A549 (cell line): ENCODE measurements at places on chromosomes 7 and 10.

- no peak for DNase-seq
Measured at GRCh38 chr10:94133239-94133638, 139.5 kb downstream of the PLCE1 start.

- DNase-seq = no peak
Measured at GRCh38 chr10:104804880-104805279, 163.8 kb downstream of the SORCS3 start.

GRCh38 chr10:28533186-28533564 is 257 bp downstream of the WAC start:
- DNase-seq = no peak

DNA sequence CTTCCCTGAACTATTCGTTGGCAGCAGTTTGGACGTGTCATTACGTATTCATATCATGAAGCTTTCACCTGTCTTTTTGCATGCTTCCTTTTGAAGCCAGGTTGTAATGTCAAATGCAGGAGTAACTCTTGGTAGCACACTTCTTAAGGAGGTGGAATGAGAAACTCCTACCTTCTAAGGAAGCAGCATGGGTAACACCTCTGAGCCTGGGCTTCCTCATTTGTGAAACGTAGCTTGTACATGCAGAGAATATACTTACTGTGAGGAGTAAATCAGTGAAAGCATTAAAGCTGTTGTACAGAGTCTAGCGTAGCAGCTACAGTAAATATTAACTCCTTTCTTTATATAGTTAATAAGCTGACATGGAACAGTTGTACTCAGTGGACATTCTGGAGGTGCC is 21.1 kb downstream of the CUL1 start:
- DNase-seq = no peak

DNA sequence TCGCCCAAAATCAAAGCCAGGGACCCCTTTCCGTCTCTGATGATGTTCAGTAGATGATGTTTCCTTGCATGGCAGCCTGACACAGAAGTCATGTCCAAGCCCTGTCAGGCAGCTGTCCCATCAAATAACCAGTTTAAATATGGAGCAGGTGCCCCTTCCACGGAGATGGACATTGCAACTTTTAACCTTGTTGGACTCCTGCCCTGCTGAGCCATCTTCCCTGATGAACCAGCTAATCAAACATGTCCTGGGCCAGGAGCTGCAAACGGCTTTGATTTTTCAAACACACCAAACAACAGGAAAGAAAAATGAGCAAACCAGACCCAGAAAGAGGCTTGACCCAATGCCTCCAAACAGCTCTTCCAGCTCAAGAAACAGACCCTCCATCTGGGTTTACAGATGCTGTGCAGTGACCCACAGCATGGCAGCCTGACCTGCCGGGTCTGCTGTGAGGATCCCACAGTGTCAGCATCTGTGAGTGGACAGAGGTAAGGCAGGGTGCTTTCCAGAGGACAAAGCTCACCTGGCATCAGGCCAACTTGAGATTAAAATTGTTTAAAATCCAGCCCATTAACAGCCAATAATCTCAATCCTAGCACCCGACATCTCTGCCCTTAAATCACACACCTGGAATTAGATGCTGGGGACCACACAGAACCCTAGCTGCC is 372.6 kb downstream of the GRID1 start:
- DNase-seq = no peak

DNA sequence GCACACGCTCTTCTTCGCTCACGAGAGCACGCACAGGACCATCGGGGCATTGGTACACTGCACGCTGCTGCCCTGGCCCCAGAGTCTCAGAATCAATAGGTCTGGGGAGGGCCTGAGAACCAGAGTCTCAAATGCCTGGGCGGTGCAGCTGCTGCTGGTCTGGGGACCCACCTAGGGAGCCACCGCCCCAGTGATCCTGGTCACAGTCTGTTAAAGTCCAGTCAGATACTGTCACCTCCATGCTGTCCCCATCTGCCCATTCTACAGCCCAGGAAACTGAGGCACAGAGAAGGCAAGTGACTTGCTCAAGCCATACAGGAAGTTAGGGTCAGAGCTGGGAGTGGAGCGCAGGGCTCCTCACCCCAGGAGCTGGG is 38.0 kb downstream of the ZCCHC24 start:
- DNase-seq = no peak

DNA sequence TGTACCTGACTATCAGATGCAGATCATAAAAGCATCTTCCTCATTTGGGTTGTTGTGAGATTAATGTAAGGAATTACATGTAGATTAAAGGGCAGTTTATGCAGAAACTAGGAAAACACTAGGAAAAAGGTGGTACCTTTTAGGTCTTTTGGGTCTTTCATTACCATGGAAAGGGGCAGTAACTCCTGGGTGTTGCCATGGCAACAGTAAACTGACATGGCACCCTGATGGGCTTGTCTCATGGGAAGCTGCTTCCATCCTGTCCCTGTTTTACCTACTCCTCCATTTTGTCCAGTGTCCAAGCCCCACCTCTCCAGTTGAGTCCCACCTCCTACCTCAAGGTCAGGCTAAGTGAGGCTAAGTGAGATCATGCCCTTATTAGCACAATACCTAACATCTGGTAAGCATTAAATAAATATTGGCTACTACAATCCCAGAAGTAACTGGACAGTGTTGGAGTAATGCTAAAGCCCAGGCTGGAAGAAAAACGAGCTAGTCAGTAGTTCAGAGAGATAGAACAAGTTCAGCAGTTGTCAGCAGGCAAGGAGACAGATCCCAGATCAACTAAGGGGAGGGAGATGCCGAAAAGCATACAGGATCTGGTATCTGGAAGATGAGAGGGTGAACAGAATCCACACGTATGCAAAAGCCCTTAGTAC is 240.0 kb upstream of the AUTS2 start:
- DNase-seq = no peak

DNA sequence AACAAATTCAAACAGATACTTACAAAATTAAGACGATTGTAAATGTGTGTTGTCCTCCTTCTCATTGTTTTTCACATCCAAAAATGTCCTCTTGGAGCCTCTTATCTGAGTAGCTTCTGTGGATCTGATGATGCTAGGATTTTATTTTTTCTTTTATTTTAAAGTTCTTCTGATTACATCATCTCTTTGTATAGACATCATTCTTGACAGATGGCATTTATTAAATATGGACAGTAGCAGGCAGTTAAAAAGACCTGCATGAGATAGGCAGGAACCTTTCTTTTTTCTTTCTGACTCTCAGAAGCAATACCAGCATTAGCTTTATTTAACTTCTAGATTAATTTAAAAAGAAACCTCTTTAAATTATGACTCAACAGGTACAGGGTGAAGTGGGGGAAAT is at the start of gene RPA3:
Gene RPA3 (minus strand): TSS at position 116 of the 400 bp plus-strand sequence. CDS start 78,189 bp downstream, outside the sequence.
- no peak for DNase-seq

GRCh38 chr7:121159553-121159952 is 169.2 kb upstream of the WNT16 start:
- no peak for DNase-seq

- DNase-seq = no peak
Measured at GRCh38 chr10:14586901-14587300, 187.8 kb downstream of the FAM107B start.

- no peak for DNase-seq
Measured at GRCh38 chr7:104442481-104442880, 114.1 kb downstream of the LHFPL3 start.

- DNase-seq = no peak
Measured at GRCh38 chr10:43120929-43121314, 17.3 kb upstream of the CSGALNACT2 start.

DNA sequence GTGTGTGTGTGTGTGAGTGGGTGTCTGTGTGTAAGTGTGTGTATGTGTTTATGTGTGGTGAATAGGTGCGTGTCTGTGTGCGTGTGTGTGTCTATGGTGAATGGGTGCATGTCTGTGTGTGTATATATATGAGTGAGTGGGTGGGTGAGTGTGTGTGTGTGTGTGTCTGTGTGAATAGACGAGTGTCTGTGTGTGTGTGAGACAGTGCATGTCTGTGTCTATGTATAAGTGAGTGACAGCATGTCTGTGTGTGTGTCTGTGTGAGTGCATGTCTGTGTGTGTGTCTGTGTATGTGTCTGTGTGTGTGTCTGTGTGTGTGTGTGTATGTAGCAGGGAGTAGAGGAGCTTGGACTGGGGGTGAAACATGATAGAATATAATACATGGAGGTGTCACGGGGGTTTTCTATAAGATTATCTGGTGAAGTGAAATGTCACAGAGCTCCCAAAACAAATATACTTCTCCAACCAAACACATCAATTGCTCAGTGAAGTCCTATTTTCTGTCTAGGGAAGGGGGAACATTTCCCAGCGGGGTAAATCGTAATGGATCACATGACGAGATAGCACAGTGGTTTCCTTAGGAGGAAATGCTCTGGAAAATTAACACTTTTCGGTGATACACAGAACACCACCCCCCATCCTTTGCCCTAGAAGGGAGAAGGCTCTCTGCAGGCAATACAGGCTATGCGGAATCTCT is 723.3 kb upstream of the CELF2 start:
- no peak for DNase-seq

DNA sequence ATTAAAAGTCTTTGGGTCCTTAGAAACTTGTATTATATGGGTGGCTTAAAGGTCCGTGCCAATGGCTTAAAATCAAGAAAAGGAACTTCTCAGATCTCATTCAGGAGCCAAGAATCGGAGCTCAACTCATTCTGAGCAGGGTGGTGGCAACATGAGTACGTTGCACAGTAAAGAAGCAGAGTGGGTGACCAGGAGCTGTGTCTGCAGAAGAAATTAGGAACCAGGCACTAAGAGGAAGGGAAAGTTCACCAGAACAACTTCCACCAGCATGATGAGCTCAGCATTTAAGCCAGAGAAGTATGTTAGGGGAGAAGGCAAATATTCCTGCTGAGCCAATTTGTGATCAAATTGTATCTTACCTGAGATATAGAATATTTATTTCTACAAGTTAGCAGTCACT is 236.0 kb upstream of the NRP1 start:
- no peak for DNase-seq
